Left forelimb (tissue), 1 donor: ENCODE measurements at places on chromosomes 12 and 14.

GRCh38 chr12:1534748-1535147 is 59.6 kb downstream of the FBXL14 start:
- no peak for DNase-seq

DNA sequence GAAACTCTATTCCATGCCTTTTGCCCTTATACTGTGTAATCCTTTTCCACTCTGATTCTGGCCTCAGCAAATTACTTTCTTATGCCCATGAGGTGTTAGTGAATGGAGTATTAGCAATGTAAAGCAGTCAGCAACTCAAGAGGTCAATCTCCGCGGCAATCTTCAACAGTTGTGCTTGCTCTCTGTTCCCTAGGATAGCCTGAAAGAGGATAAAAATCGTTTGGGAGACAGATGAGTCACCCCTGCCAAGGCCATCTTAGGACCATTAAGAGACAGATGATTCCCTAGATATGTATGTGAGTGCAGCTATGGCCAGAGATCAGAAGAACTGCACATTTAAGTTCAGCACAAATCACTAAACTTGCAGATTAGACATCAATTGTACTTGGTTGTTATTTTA is 1145.8 kb downstream of the GALC start:
- DNase-seq: no peak

GRCh38 chr12:966724-967123 is 17.2 kb upstream of the RAD52 start:
- DNase-seq: no peak

- DNase-seq: no peak
Observed at GRCh38 chr12:118402251-118402650, 25.9 kb downstream of the SUDS3 start.
